WTC11 (cell line): ENCODE measurements at places on chromosomes 13 and 19.

DNA sequence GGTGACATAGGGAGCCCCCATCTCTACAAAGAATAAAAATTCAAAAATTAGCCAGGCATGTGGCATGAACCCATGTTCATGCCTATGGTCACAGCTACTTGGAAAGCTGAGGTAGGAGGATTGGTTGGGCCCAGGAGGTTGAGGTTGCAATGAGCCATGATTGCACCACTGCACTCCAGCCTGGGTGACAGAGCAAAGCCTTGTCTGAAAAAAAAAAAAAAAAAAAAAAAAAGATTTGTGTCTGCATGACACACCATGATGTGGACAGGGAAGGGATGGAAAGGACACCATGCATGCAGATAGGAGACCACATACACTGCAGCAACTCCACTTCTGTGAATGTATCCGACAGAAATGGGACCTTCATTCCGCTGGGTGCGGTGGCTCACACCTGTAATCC is 34.0 kb upstream of the HOMER3 start:
- no peaks in the 10 kb centered on the region for H3K36me3 ChIP-seq
- DNase-seq: no peak
- H3K27ac ChIP-seq: no peak overlapping the region
- H3K4me1 ChIP-seq: no peaks in the 10 kb centered on the region
- H3K27me3 ChIP-seq: peaks cover 5% of the 10 kb centered on the region

GRCh38 chr19:310141-310651 is 19.0 kb upstream of the PLPP2 start:
- H3K27ac ChIP-seq: no peak overlapping the region
- H3K36me3 ChIP-seq: peaks cover 34% of the 10 kb centered on the region
- no peaks in the 10 kb centered on the region for H3K27me3 ChIP-seq
- H3K4me3 ChIP-seq: no peak overlapping the region
- DNase-seq: no peak

DNA sequence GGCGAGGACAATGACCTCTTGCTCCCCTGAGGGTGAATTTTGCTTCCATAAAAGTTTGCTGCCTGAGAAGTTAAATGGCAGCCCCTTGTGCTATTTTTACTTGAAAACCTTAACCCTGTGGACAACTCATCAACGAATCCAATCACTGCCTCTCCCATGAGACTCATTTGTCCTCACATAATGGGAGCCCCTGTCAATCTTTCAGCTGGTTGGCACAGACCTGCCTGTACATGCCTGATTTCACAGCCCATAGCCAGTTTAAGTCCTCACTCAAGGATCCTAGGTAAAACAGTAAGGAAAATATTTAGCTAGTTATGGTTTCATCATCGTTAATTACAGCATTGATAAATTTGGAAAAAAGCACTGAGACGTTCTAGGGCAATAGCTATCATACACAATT is 207.4 kb downstream of the NHLRC3 start:
- H3K36me3 ChIP-seq: no peaks in the 10 kb centered on the region
- no peak overlapping the region for H3K27ac ChIP-seq
- no peak for DNase-seq
- H3K4me1 ChIP-seq: no peaks in the 10 kb centered on the region

- H3K36me3 ChIP-seq: peaks cover 55% of the 10 kb centered on the region
- H3K4me1 ChIP-seq: peaks cover 9% of the 10 kb centered on the region
Observed at GRCh38 chr19:38449518-38449917, 16.0 kb downstream of the RYR1 start.

GRCh38 chr13:90027409-90027808 is 1320.1 kb upstream of the MIR17HG start:
- no peak overlapping the region for H3K4me3 ChIP-seq
- H3K27me3 ChIP-seq: peaks cover 3% of the 10 kb centered on the region; the same call in 1 of the 2 replicates
- H3K27ac ChIP-seq: no peak overlapping the region
- H3K36me3 ChIP-seq: peaks cover 29% of the 10 kb centered on the region

GRCh38 chr13:99666146-99666805 is 165.0 kb downstream of the TM9SF2 start:
- no peaks in the 10 kb centered on the region for H3K36me3 ChIP-seq
- H3K27ac ChIP-seq: no peak overlapping the region
- no peak for DNase-seq
- no peaks in the 10 kb centered on the region; the same call in 1 of the 2 replicates for H3K27me3 ChIP-seq
- H3K4me1 ChIP-seq: peaks cover 61% of the 10 kb centered on the region
- H3K4me3 ChIP-seq: no peak overlapping the region
